Hindlimb muscle (tissue), 1 donor: ENCODE measurements at places on chromosomes 7 and 10.

DNA sequence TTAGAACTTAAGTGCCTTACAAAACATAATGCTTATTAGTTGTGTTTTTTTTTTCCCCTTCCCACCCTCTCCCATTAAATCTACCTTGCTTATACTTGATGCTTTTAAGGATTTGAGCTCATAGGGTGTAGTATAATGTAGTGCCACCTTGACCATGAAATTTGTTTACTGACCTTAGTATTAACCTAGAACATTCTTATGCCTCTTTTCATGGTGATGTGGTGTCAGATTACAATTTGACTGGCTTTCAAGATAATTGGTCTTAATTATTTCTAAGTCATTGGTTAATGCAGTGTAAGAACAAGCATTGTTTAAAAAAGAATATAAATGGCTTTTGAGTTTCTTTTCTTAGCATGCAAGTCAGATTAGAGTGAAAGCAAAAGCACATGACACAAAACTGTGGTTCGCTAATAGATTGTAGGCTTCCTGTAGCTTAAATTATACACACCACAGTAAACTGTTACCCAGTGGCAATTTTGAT is 61.8 kb downstream of the ADD3 start:
- no peak for DNase-seq

- no peak for DNase-seq
Observed at GRCh38 chr10:113335592-113335991, 217.3 kb upstream of the HABP2 start.

- DNase-seq, result no peak
Observed at GRCh38 chr7:791519-791918, 40.8 kb upstream of the SUN1 start.

DNA sequence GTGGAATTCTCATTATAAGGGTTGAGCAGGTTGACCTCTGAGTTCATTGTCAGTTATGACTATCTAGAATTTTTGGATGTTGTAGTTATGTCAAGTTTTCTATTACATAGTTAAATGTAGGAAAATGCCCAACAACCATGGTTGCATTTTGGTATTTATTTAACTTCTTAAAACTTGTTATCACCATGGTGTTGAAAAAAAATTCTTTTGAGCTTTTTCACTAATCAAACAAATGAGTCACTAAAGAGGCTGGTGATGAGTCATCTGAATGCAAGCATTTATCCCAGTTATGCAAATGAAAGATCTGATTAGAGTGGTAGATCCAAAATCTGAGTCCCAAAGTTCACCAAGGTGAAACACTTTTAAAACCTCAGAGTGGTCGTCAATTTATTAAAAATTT is 624.7 kb upstream of the IGFBP3 start:
- no peak for DNase-seq

- DNase-seq, result no peak
Observed at GRCh38 chr7:99806839-99807478, 20.9 kb upstream of the CYP3A43 start.

GRCh38 chr7:130593033-130593432 is 75.5 kb downstream of the COPG2 start:
- no peak for DNase-seq

- DNase-seq, result no peak
Observed at GRCh38 chr10:77604063-77604462, 33.5 kb downstream of the KCNMA1 start.

GRCh38 chr7:156640257-156640948 is at the start of gene RNF32:
RNF32 (plus strand) TSS chr7:156640774; CDS start chr7:156643878, 3,104 bp downstream.
- peak; percentile 87 for DNase-seq

GRCh38 chr10:59908808-59909143 is 2.4 kb upstream of the CCDC6 start:
- no peak for DNase-seq

DNA sequence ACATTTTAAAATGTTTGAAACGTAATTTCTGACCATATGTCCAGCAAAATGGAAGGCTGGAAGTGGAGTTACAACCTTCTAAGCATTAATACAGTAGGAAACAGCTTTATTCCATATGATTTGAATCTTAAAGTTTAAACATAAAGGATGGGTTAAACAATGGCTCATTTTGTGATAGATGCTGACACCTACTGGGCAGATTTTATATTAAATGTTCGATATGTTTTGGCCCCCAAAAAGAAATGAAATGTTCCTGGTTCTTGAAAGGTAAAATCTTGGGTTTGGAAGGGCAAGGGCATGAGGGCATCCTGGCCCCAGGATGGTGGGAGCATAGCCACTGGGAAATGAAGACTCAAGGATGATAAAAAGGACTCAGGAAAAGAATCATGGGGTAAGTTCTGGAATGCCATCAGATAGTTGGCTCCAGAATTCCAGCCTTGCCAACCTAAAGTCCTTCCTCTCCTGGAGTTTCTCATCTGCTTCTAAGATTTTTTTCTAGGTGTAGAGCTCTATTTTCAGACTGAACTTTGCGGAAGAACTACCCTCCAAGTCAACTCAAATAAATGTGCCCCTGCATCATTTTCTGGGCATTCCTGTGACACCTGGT is 34.6 kb upstream of the SLC35G1 start:
- DNase-seq, result no peak

DNA sequence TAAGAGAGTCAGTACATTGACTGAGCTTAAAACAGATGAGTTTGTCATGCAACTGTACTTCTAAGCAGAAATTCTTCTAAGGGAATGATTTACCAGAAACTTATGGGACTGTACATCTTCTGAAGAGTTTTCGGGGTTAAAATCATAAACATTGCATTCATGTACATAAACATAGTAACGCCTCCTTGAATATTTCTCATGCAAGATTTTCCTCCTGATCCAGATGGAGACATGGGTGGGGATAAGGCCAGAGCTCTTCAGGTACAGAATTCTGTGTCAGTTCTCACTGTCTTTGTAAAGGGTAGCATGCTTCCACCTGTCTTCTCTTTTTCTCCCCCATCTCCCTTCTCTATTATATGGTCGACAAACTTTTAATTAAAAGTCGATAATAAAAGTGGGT is 335.3 kb downstream of the ABCA13 start:
- DNase-seq, result no peak

GRCh38 chr10:100826031-100826651 is 80.8 kb downstream of the PAX2 start:
- no peak for DNase-seq

DNA sequence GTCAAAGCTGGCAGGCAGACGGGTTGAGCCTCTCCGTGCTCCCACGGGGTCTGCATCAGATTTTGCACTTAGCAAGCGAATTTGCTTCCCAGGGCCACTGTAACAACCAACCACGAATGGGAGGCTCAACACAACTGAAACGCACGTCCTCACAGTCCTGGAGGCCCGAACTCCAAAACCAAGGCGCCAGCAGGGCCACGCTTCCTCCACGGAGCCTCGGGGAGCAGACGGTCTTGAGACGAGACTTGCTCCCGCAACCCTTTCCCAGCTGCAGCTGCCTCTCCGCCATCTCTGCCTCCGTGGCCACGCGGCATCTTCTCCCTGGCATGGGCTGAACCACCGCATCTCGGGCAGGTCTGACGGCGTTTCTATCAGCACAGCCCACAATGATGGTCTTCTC is 30.2 kb upstream of the INSIG1 start:
- no peak for DNase-seq

DNA sequence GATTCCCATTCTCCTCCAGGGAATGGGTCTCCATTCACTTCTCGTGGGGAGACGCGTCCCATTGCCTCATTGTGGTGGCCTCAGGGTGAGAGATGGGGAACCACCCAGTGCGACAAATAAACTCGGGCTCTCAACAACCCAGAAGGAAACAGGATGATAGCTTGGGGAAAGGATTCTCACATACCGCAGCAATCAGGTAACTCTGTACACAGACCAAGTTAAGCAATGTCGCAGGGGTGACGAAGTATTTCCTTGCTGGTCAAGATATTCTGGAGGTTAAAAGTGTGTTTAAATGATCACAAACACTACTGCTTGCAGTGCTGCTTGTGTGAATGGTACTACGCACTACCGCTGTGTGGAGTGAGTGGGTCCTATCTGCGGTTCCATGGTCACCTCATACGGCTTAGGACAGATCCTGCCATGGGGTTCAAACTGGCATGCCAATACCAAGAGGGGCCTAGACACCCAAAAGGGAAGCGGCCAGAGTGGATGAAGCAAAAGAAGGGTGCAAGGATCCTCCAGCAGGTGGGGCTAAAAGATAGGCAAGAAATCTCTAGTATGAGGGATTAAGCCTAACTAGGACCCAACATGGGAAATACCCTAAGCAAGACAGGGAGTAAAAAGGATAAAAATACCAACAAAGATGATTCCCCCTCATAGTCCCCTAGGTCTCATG is 143.8 kb upstream of the TMEM106B start:
- peak; percentile 11 for DNase-seq

DNA sequence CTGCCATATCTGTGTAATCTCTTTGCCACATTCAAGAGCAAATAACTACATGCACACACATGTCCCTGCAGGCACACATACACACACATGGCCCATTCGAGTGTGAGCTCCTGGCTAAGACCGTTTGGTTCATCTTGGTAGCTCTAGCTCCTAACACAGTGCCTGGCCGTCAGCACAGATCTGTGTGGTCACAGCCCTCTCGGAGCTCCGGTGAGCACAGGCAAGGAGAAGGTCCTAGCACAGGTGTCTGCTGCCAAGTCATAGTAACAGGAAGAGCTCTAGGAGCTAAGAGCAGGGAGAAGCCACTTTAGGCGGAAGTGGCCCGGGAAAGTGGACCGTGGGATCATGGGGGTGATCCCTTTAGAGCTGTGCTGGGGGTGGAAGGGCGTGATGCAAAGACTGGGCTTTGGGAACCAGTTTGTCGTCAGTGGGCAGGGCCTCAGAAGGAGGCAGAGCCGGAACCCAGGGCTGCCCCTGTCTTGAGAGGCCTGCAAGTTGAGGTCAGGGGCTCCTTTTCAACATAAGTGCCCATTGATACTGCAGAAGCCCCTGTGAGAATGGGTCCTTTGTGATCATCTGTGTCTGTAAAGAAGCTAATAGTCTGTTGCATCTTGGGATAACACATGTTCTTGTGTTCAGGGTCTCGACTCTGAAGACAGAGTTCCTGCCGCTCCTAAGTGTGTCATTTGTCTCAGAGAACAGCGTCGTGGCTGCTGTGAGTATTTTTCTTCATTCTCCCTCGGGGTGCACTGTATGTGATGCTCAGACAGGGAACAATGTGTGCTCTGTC is 16.6 kb upstream of the ARPC1B start:
- no peak for DNase-seq
